ENCODE measurements at places on chromosomes 3 and 15. TPM values are rescaled to one million over a fixed set of nuclear protein-coding genes. Genes with fewer than 3 reads are reported as not detected.
A peak's percentile ranks its signal among the peaks of the same experiment; 100 is the strongest.

GRCh38 chr3:183579967-183580900 is 24.7 kb upstream of the KLHL6 start:
- DNase-seq, result no peak

DNA sequence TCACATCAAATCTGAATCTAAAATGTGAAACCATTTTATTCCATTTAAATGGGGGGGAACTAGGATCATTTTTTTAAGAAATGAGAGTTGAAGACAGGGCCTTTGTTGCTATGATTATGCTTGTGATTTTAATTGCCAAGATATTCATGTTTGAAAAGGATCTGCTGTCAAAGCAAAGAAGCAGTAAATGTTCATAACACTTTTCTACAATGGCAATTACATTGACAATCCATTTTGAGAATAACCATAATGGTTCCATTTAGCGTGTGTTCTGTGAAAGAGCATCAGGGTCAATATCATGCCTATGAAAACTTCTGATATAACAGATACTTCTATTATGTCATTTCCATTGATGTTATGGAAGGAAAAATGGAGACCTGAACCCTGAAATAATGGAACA is 745.8 kb upstream of the SGO1 start:
- no peak for DNase-seq

- DNase-seq, result no peak
Observed at GRCh38 chr3:106333911-106334618, 465.3 kb upstream of the CBLB start.

- no peak for DNase-seq
Observed at GRCh38 chr3:193803288-193803687, 210.3 kb downstream of the OPA1 start.

DNA sequence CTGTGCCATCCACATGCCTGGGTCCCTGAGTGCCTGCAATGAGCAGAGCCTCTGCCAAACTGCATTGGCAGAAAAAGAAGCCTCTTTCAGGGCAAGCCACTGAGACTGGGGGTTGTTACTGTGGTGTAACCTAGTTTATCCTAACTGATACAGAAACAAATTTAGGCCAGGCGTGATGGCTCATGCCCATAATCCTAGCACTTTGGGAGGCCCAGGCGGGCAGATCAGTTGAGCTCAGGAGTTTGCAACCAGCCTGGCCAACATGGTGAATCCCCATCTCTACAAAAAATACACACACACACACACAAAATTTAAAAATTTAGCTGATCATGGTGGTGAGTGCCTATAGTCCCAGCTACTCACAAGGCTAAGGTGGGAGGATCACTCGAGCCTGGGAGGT is 221.6 kb downstream of the TBC1D2B start:
- no peak for DNase-seq

- DNase-seq, result peak; percentile 24
Observed at GRCh38 chr15:100934166-100934565, 15.0 kb downstream of the LRRK1 start.

- DNase-seq, result peak; percentile 47
Observed at GRCh38 chr15:68644083-68644904, 65.5 kb downstream of the CORO2B start.

GRCh38 chr3:138068579-138069174 is 46.7 kb downstream of the DZIP1L start:
- no peak for DNase-seq

DNA sequence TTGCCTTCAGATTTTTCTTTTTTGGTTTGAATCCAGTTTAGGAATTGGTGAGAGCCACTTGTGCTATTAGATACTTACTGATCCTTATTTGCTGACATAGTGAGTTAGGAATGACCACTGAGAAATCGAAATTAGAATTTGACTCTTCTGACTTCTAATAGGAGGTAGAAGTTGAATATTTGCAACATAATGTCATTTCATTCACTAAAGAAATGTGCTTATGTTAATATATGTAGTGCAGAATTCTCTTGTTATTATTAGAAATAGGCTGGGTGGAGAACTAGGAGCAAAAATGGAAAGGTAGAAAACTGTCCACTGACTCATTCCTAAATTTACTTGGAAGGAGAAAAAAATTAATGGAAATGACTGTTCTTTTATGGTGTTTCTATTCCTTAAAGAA is 538.2 kb upstream of the SGO1 start:
- DNase-seq, result no peak

DNA sequence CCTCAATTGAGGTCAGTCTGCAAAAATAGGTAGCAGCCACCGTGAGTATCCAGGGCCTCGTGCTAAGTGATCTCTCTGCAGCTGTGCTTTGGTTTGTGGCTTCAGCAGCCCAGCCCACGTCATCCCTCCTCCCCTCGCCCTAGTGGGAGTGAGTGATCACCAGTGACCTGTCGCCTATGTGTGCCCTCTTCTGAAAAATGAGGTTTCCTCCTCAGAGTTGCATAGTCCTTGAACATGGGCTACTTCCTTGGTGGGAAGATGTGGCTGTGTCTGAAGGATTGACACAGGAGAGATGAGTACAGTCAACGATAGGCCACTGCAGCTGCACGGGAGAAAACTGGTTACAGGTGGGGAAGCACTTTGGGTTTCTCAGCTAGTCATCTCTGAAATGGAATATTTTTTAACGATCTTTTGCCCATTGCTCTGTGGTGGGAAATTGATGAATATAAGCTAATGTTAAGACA is 144.8 kb upstream of the BHLHE40 start:
- no peak for DNase-seq

DNA sequence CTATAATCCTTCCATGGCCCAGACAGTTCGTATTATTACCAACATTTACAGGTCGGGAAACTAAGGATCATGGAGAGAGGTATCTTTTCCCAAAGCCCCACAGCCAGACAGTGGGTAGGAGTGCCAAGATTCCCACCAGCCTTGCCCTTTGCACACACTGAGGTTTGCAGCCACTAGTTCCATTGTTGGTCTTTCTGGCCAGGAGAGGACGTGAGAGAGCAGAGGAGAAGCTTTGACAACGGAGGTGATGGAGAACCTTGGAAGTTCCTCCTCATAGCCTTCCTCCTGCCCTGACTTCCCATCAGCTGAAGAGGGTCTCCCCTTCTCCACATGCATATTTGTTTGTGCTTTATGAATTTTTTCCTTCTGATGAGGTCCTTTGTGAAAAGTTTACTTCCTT is 50.5 kb upstream of the PLCL2 start:
- no peak for DNase-seq

GRCh38 chr3:133292296-133292695 is 107.6 kb upstream of the BFSP2 start:
- DNase-seq, result no peak

DNA sequence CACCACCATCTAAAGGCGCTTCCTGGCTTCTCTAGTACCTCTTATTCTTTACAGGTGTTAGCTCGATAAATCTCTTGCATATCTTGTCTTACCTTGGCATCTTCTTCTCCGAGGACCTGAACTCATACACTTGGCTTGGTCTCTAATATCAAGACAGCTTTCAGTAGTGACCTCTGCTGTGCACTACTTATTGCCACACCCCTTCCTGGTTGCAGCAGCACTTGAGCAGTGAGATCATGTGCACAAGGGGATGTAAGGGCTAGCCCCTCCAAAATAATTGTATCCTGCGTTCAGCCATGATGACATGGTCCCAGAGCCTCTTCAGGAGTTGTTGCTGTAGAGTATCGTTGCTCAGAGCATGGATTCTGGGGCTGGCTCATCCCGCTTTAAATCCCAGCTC is 1.3 kb upstream of the PLA1A start:
- no peak for DNase-seq

GRCh38 chr3:177150970-177151627 is 46.2 kb downstream of the TBL1XR1 start:
- no peak for DNase-seq

DVL3 gene
- total RNA-seq, result 68.1 TPM

ANKRD63 gene
- not detected for total RNA-seq

LEKR1 gene
- total RNA-seq, result 1.2 TPM

SKOR1 gene
- 0.26 TPM for total RNA-seq

VILL gene
- total RNA-seq, result 4.3 TPM
